ENCODE measurements at places on chromosomes 7 and 10.

DNA sequence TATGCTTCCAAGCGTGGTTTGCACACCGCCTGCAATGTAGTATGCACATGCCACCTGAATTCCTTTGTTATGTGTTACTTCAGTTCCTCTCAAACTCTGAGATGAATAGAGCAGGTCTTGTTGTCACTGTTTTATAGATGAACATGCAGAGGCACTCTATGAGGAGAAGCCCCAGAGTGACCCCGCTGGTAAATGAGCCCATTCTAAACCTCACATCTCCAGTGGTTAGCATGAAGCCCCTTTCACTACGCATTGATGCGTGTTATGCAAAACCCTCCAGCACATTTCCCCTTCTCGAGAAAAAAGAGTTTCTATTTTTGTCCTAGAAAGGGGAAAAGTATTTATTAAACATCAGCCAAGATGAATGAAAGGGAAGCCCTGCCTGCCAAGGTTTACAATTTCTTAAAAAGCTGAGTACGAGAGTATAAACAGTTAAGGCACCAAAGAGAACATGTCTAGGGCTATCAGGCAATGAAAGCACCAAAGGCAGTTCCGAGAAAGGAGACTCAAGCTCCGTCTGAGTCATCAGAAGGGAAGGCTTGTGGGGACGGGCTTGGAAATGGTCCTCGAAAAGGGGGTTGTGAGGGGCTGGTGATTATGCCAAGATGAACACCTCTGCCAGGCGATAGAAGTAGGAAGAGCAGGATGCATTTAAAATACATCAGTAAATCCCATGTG is 58.7 kb upstream of the PFKP start:
- no peak for DNase-seq

- DNase-seq = no peak
Observed at GRCh38 chr7:143454091-143454680, 10.9 kb downstream of the TAS2R60 start.

DNA sequence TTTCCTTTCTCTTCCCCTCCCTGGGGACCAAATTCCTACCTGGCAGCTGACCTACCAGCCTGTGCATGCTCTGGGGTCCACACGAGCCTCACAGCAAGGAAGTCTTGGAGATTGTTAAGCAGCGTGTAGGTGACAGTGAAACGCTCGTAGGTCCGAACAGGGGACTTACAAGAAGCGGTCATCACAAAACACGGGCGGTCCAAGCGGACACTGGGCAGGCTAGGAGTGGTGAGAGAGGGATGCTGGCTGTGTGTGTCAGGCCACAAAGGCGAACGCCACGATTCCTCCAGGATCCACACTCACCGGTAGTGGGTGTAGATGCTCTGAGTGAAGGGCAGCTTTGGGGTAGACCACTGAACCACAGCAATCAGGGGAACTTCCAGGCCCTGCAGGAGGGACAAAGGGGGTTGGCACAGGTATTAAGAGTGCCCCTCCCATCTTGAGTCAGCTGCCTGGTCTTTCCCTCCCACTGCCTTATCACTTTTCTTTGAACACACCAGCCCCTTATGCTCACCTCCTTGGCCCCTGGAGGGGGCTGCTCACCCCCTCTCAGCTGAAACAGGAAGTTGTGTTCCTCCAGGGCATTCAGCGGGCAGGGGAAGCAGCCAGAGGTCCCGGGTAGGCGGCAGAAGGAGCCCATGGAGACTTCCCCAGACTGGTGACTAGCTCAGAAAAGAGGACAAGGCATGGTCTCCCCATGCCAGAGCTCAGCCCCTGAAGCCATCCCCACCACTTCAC is 2.0 kb downstream of the TRAPPC14 start:
- DNase-seq = no peak

DNA sequence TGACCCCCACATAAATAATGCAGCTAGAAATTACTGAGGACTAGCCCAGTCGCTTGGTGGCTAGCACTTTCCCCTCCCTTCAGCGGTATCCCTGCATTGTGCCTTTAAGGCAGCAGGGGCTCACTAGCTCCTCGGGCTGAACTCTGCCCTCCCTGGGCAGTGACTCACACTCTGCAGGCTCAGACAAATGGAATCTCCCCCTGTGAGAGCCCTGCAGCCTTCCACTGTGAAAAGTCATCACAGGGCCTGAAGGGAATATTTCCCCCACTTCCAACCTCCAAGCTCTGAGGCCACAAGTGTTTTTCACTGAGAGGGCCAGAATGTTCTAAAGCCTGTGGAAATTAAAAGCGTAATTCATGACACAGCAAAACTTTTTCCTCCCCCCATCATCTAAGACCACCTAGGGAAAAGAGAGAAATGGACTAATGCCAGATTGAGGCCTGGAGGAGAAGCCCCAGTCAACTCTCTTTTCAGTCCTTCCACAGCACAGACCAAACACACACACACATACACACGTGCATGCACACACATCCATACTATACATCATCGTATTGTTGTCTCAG is 93.6 kb upstream of the COL1A2 start:
- no peak for DNase-seq

GRCh38 chr7:94395141-94396036 is 694 bp downstream of the COL1A2 start:
- peak; percentile 8 for DNase-seq

- DNase-seq = no peak
Observed at GRCh38 chr10:68138526-68138925, 29.2 kb downstream of the MYPN start.

DNA sequence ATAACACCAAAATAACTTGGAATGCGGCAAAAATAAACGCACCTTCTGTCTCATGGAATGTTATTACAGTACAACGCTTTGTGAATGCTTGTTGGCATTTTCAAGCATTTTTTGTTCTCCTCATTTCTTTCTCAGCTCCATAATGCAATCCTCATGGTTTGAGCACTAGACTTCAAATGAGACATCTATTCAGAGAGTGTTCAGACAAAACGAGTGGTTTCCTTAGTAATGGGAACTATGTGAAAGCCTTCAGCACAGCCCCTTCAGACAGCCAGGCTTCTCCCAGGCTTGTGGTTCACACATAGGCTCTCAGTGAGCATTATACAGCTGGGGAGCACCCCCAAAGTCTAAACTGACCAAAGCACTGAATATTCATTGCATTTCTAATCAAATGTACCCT is 8.6 kb upstream of the LRRN3 start:
- no peak for DNase-seq

GRCh38 chr10:95401704-95402469 is 111.1 kb upstream of the PDLIM1 start:
- no peak for DNase-seq

DNA sequence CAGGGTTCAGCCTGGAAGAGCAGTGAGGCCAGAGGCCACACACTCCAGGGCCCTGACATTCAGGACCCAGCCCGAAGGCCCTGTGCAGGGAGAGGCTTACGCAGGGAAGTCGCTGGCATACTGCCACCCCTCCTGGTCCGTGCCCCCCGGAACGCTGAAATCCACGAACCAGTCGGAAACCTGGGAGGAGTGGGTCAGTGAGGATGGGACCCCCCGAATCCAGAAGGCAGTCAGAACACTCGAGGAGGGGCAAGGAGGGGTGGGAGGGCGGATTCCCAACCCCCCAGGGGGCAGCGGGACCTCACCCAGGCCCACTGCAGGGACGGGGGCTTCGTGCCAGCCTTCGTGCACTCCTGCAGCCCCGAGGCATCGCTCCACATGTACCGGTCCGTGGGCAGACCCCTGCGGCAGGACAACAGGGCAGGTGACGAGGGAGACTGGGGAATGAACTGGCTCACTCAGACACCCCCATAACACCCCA is 13.5 kb downstream of the BHLHA15 start:
- no peak for DNase-seq

DNA sequence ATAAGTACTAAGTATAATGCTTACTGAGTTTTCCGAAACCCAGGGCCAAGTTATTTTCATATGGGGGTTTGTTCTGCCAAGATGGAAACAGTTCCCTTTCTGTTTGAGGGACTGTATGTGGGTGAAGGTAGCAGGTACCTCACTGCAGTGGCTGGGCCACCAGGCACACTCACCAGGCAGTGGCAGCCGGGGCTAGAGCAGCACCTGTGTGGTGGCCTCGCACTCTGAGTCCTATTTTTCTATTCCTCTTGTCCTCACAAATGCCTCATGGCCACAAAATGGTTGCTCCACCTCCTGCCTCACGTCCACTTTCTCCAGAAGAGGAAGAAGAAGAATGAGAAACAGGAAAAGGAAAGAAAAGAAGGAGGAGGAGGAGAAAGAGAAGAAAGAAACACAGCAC is 167.3 kb upstream of the SHH start:
- no peak for DNase-seq

GRCh38 chr10:33235251-33235884 is 99.1 kb downstream of the NRP1 start:
- no peak for DNase-seq

GRCh38 chr10:12237265-12238220 is 41.6 kb downstream of the CDC123 start:
- DNase-seq = no peak

DNA sequence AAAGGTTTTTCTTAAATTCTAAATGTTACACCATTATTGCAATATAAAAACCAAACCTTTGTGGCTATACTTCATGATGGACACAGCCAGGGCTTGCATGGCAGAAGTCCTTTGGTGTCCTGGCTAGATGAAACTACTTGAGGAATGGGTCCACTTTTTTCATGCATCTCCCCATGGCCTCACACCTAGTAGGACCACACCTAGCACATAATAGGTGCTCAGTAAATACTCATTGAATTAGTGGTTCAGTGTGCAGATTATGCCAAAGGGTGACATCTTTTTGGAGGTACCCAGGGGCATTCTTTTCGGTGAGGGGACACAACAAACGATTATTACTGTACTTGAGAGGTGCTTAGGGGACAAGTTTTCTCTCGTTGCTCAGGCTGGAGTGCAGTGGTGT is 20.7 kb upstream of the SRGN start:
- no peak for DNase-seq

DNA sequence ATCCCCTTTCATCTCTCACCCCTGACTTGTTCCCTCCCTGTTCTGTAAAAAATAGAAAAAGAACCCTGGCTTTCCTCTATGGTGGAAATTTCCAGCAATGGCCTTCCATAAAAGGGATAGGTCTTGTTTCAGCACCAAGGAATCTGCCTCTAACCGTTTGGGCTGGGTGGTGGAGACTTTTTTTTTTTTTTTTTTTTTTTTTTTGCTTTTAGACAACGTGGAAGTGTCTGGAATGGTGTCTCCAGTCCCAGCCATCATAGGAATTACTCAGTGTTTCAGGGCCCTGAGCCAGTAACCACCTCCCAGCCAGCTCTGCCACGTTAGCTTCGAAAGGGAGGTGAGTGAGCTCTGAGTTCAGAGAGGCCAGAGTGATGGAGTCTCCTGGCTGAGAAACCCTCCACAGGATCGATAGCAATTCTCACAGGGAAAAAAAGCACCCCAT is 97.3 kb upstream of the COL1A2 start:
- DNase-seq = no peak

- DNase-seq = no peak
Observed at GRCh38 chr7:149624006-149624405, 126.4 kb upstream of the ZNF746 start.

GRCh38 chr10:86535132-86535882 is 13.7 kb upstream of the WAPL start:
- DNase-seq = no peak

- DNase-seq = no peak
Observed at GRCh38 chr7:120079704-120080103, 193.3 kb upstream of the KCND2 start.

GRCh38 chr10:69483963-69484362 is 32.7 kb downstream of the TSPAN15 start:
- no peak for DNase-seq

DNA sequence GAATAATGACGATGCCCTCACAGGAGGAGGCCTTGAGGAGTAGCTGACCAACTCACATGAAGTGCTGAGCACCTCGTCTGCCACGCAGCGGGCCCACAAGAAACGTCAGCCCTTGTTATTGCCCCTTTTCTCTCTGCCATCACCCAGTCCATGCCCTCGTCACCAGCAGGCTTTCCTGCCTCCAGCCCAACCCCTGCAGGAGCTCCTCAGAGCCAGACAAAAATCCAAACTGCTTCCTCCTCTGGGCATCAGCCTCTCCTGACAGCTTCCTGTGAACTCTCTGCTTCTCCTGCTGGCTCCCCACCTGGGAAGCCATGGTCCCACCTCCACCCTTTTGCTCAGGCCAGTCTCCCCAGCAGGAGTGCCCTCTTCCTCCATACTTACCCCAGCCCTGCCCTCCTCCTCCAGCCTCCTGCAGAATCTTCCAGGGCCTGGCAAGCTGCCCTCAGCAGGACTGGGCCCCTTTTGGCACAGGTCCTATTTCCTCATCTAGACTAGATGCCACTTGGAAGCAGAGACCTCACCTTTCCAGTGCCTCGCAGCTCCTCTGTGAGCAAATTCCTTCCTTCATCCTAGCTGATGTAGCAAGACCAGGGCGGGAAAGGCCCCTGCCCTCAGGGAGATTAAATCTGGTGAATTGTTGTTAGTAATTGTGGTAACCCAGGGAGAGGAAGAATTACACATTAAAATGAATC is 115.1 kb downstream of the C10orf105 start:
- DNase-seq = no peak

DNA sequence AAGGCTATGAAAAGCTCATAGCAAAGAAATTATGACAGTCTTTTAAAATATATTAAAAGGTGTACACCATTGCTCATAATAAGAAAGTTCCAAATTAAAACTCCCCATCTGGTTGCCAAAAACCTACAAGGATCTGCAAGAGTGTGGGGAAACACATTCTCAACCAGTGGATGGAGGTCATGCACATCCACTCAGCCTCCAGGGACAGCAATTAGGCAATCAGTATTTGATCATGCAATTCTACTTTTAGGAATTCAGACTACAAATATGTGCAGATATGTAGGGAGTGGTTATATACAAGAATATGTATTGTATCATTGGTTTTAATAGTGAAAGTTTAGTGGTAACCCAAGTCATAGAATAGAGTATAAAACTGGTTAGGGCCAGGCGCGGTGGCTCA is 157.8 kb downstream of the FGFR2 start:
- no peak for DNase-seq

- no peak for DNase-seq
Observed at GRCh38 chr10:815338-816090, 116.0 kb downstream of the LARP4B start.

- DNase-seq = no peak
Observed at GRCh38 chr10:110392121-110392520, 87.4 kb upstream of the SMNDC1 start.

DNA sequence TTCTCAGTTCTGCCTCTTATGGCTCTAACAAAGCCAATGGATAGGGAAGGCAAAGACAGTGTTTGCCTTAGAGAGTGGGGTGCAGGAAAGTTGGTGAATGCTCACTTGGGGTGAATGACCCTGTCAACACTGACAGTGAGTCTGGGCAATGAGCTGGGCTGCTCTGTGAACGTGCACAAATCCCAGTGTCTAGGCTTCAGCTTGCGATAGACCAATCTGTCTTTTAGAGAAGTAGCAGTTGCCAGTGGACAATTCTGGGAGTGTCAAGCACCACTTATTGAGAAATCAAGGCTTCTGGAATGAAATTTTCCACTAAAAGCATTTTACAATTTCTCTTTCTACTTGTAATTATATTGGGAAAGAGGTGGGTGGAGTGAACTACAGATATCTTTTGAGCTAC is 141.4 kb downstream of the HERPUD2 start:
- no peak for DNase-seq

- DNase-seq = no peak
Observed at GRCh38 chr10:125201108-125201524, 40.8 kb upstream of the CTBP2 start.

- no peak for DNase-seq
Observed at GRCh38 chr10:80465451-80465835, 11.3 kb downstream of the TSPAN14 start.
